A549 treated with GW870086 at 1 μM for 4 hours (cell line): ENCODE measurements at places on chromosomes 5 and 9. TPM values are rescaled to one million over a fixed set of nuclear protein-coding genes. Genes with fewer than 3 reads are reported as not detected.

Gene HSD17B4
- total RNA-seq: 56.2 to 62.5 TPM (median 58.6 TPM) in 5 replicates

Gene FCN1
- not detected in 5 replicates for total RNA-seq

Gene GABRA6
- not detected in 5 replicates for total RNA-seq

Gene TMEM174
- not detected in 5 replicates for total RNA-seq

Gene TMEM252
- total RNA-seq: not detected in 5 replicates

Gene CDH9
- total RNA-seq: not detected in 5 replicates

Gene TAF11L12
- 0.14 TPM in 1 of 5 replicates, not detected in the others for total RNA-seq

Gene WNT8A
- total RNA-seq: not detected in 5 replicates

Gene TRIM36
- total RNA-seq: 1.1 to 2.3 TPM (median 2.1 TPM) in 5 replicates

Gene CCDC180
- 0.54 to 0.94 TPM (median 0.72 TPM) in 5 replicates for total RNA-seq

Gene PLEKHG4B
- 0.77 to 1.6 TPM (median 1.1 TPM) in 5 replicates for total RNA-seq

Gene CCIN
- not detected in 5 replicates for total RNA-seq

Gene FOXD4
- total RNA-seq: 0.24 to 0.83 TPM (median 0.44 TPM) in 5 replicates

Gene REEP2
- 6.1 to 7.7 TPM (median 6.9 TPM) in 5 replicates for total RNA-seq
